ENCODE measurements at places on chromosomes 2 and 18.

DNA sequence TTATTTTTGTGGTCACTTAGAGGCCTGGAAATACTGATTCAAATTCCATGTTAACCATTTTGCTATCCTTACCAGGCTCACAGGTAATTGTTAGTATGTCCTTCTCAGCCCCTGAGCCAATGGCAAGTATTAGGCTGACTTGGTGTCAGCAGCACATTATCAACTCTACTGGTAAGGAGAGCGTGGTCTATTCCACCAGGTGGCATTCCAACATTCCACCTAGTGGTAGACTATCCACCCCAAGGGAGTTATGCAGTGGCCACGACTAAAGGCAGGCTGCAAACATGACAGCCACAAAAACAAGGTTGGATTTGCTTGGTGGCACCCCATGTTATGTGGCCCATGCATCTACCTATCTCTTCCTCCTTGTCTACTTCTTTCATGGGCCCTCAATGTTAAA, 31.8 kb upstream of the GCC2 start:
- DNase-seq, result no peak

GRCh38 chr18:7132356-7133150, 15.0 kb upstream of the LAMA1 start:
- DNase-seq, result no peak

DNA sequence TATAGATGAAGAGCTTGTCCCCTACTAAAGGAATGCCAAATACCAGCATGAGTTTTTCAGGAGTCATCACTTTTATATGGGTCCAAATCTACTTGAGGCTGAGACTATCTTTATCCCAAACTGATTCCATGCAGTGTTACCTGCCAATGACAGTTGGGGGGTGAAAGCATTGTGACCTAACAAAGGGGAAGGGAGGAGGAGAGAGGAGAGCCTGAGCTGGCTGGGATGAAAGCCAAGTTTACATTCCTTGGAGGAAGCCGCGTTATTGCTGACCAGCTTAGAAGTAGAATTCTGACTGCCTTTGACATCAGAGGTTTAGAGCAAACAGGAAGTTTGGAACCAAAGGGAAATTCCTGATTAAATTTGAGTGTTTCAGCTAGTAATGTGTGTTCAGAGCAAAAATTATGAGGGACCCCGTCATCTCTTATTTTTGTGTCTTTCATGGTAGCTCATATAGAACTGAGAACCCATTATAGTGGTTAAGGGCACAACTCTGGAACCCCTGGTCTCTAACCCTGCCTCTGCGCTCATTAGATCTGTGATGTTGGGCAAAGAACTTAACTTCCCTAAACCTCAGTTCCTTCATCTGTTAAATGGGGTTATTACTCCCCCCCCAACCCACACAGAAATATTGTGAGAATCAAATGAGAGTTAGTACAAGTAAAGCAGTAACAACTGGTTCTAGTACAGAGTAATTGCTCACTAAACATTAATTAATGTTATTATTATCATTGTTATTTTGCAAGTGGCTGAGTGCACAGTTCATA, 199.3 kb upstream of the EPAS1 start:
- peak; percentile 99 for DNase-seq

DNA sequence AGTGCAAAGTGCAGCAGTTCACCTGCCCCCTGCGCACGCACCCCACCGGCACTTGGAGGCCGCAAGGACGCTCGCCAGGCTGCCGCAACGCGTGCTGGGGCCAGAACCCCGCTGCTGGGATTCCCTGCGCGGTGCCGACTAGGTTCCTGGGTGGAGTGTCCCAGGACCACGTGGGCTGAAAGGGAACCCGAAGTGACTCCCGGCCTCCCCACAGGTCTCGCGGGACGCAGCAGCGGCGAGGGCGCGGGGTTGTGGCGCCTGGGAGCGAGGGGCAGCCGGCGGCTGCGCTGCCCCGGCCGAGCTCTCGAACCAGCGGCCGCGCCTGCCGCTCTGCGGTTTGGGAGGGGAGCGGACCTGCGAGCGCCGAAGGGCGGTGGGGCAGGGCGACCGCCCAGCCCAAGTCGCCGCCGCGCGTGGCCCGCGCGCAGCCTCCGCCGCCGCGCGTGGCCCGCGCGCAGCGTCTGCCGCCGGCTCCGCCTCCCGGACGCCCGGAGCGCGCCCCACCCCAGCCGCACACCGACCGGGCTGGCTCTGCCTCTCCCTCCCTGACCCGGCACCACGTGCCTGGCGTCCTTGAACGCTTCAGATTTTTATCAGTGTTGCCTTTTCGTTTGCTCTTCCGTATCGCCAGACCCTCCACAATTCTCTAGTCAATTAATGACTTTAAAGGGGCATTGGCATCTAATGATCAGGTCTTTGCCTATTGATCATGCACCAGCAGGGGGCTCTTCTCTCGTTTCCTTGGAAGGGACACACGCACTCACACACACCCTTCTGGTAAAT, at the start of gene FTCDNL1:
Gene FTCDNL1 (minus strand): TSS at position 475 of the 783 bp plus-strand sequence. CDS start 2,230 bp downstream, outside the sequence.
- DNase-seq, result peak; percentile 33

DNA sequence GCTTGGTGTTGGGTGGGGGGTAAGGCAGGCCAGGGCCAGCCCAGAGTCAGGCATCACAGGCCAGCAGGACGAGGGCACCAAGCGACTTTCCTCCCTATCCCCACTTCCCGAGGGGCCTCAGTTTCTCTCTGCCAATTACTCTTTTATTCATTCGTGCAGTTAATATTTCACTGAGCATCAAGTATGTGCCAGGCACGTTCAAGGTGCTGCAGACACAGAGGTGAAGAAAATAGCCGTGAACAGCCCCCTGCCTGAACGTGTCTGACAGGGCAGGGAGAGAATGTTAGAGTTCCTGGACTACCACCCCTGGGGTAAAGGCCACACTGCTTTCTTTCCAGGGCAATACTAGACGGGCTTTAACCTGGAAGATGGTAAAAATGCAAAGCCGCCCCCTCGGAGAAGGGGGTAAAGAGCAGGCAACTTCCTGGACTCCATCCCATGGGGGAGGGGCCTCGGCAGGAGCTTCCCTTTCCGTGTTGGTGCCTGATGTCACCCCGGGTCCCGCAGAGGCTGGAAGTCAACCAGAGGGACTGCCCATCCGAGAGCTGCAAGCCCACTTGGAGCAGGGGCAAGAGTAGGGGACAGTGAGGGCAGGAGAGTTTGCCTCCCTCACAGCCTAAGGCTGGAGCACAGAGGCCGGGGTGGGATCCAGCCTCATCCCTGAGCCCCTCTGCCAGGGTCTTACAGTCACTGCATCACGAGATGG, 47.1 kb downstream of the CENPO start:
- DNase-seq, result no peak

GRCh38 chr2:53067056-53067455, 700.5 kb upstream of the CHAC2 start:
- peak; percentile 15 for DNase-seq

DNA sequence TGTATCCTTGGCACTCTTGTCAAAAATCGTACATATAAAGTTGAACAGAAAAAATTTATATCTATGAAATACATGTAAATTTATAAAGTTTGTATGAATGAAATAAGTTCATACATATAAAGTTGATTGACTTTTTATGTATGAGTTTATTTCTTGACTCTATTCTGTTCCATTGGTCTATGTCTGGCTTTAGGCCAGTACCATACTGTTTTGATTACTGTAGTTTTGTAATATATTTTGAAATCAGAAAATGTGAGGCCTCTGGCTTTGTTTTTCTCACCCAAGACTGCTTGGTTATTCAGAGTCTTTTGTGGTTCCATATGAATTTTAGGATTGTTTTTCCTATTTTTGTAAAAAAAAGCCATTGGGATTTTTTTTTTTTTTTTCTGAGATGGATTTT, 41.8 kb upstream of the SP9 start:
- DNase-seq, result no peak

DNA sequence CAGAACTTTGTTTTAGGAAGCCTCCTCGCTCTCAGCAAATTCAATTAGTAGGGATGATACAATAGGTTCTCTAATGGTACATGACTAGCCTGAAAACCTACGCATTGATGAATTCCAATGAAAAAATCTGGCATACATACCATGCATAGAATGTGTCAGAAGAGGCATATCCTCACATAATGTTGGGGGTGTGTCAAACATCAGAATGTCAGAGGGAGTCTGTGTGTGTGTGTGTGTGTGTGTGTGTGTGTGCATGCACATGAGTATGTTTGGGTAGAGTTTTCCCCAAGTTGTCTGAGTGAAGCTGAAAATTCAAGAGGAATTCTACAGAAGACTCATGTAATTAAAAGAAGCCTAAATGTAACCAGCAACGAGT, 78.5 kb downstream of the FIGN start:
- peak; percentile 91 for DNase-seq

DNA sequence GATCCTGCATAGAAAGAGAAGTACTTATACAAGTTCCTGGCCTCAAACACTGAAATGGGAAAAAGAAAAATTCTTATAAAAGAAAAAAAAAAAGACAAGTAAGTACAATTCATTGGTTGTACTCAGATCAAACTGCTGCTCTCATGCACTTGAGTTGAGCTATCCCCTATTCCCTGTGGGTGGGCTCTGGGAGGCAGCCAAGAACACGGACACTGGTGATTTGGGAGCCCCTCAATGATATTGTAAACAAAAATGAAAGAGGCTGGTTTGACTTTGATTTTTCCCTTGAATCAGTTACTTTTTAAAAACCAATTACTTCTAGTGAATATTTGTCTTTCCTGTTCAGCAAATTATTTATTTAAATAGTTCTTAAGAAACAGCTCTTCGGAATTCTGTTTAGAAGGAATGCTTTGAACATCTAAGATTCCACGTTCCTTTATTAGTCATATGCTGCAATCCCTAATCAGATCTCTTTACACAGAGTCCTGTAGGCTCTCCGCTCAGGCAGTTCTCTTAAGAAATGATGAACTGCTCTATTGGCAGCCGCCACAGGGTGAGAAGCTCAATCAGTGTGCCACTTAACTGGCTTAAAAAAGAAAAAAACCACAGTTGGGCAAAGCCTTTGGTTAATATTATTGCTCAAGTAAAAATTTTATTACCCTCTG, 225.1 kb downstream of the TMEM182 start:
- no peak for DNase-seq

DNA sequence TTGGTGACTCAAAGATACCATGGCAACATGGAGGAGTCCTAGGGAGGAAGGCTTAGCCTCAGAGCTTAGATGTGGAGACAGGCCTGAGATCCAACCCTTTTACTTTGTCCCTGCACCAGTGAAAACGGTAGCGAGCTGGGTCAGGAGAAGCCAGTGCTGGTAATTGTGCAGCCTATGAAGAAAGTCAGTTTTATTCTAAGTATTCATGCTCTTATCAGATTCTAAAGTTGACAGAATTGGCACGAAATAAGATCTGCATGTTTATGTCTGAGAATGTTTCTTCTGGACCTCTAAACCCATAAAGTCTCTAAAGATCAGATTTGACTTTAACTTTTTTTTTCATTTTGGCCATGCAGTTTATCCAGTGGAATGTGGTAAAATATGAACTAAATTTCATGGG, 93.8 kb downstream of the SCG2 start:
- no peak for DNase-seq

DNA sequence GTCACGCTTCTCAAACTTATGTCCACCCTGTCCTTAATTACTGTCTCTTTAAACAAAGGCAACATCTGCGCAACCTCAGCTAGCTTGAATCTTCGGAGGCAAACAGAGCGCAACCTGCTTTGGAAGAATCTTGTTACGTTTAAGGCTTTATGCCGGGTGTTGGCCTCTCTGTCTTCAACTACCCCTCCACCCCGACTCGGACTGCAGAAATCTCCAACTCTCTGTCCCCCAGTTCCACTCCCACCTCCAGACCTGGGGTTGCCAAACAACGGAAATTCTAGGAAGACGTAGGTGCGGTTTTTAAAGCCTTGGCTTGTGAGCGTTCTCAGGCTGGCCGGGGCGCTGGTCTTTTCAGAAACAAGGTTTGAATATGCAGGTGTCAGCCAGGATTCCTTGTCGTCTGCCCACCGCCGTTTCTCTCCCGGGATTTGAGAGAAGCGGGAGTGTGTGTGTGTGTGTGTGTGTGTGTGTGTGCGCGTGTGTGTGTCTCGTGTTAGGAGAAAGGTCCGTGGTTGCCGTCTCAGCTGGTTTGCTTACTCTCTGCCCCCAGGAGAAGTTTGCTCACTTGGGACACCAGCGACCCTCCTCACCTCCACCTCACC, 1.1 kb upstream of the ONECUT2 start:
- no peak for DNase-seq

GRCh38 chr2:27799646-27800010, 28.1 kb downstream of the MRPL33 start:
- DNase-seq, result no peak

DNA sequence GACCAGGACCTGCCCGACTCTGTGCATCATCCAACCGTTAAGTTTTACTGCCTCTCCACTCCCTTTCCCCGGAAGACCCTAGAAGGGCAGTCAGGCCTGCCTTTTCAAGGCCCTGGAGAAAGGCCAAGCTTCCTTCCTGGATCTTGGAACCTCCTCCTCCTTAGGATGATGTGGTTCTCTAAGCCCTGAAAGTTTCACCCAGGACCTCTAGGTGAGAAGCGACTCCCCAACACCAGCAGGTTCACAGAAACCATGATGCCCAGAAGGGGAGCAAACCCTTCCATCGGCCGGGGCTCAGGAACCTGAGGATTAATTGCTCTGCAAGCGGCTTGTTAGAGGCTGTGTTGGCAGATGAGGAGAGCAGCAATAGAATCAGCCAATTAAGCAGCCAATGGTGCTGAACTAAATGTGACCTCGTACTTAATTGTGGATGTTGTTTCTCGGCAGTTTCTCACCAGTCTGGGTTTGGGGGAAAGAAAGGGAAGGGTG, 94.2 kb upstream of the FZD7 start:
- DNase-seq, result peak; percentile 24

GRCh38 chr2:19686439-19686838, 215.3 kb downstream of the TTC32 start:
- DNase-seq, result no peak

DNA sequence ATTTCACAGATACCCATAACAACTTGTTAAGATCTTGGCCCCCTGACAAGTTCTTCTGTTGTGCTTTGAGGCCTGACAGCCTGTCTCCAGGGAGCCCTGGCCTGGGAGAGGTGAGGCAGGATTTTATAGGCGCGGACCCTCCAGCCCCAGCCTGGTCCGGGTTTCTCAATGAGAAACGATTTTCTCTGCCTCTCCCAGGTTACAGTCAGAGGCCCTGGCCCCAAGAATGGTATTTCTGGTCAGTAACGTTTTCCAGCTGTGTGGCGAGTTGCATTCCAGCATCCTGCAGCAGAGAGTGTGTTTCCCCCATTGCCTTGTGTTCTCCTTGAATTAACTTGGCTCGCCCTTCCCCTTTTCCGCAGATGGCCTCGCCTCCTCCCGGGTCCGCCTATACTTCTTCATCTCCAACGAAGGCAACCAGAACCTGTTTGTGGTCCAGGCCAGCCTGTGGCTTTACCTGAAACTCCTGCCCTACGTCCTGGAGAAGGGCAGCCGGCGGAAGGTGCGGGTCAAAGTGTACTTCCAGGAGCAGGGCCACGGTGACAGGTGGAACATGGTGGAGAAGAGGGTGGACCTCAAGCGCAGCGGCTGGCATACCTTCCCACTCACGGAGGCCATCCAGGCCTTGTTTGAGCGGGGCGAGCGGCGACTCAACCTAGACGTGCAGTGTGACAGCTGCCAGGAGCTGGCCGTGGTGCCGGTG, 3.0 kb downstream of the INHBB start:
- DNase-seq, result peak; percentile 36
